ENCODE measurements at places on chromosomes 6 and 20.
A peak's percentile ranks its signal among the peaks of the same experiment; 100 is the strongest.

GRCh38 chr6:46688117-46688965, 656 bp downstream of the TDRD6 start:
- no peaks in the 10 kb centered on the region for H3K4me1 ChIP-seq
- H3K27me3 ChIP-seq: no peaks in the 10 kb centered on the region
- DNase-seq: no peak
- no peak overlapping the region for H3K4me3 ChIP-seq
- H3K36me3 ChIP-seq: no peaks in the 10 kb centered on the region
- H3K27ac ChIP-seq: no peak overlapping the region

DNA sequence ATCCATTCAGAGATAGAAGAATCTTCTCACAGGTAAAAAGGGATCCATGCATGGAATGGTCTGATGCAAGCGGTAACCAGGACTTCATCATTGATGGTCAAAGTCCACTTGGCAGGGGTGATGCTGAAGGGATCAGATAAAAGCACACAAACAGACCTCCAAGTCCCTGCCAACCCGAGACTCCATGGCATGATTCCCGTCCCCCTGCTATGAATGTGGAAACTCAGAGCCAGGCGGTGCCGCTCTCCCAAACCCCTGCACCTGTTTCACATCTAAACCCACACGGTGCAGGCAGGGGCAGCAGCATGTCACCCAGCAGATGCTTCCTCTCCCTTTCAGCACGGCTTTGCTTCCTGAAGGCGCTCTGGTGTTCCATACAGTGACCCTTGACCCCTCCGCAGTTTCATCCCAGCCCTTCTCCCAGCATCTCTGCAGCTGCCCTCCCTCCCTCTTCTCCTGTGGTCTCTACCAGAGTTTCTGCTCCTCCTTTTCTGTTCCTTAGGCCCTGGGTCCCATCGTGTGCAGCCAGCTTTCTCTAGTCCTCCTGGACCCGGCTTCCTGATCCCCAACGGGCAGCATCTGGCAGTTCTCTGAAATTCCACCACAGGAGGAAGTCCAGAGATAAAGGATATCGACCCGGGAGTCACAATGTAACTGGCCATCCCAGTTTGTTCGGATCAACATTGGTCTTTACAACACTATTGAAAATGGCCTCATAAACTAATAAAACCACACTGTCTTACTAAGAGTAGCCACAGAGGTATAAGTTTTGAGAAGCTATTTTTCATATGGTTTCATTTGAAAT, 235.0 kb downstream of the TTLL2 start:
- no peak for DNase-seq
- H3K4me3 ChIP-seq: no peak overlapping the region
- no peaks in the 10 kb centered on the region for H3K36me3 ChIP-seq
- peak overlapping the region; percentile 67 for H3K27ac ChIP-seq
- H3K4me1 ChIP-seq: peaks cover 27% of the 10 kb centered on the region

DNA sequence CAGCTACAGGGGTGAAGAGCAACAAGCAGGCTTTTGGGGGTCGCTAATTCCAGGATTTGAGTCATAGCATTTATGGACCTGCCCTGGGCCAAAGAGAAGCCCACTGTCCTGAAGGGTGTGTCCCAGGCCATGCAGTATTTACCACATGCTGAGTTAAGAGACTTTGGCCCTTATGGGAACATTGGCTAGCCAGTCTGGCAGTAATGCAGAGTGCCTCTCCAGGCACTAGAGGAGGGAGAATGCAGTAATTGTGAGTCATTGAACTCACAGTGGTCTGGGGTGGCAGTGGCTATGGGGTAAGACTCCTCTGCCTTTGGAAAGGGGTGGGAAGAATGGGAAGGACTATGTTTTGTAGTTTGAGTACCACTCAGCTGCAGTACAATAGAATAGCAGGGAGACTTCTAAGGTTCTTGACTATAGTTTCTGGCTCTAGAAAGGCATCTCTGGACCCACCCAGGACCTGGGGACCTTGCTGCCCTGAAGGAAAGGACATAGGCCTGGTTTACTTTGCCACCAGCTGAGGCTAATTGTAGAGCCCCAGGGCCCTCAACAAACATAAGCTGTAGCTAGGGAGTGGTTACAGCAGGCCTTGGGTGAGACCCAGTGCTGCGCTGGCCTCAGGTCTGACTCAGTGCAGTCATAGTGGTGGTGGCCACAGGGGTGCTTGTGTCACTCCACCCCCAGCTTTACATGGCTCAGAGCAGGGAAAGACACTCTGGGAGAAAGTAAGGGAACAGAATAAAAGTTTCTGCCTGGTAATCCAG, 520.9 kb downstream of the HTR1B start:
- no peak overlapping the region for H3K4me3 ChIP-seq
- no peaks in the 10 kb centered on the region for H3K36me3 ChIP-seq
- no peak for DNase-seq
- no peak overlapping the region for H3K27ac ChIP-seq
- H3K27me3 ChIP-seq: no peaks in the 10 kb centered on the region

DNA sequence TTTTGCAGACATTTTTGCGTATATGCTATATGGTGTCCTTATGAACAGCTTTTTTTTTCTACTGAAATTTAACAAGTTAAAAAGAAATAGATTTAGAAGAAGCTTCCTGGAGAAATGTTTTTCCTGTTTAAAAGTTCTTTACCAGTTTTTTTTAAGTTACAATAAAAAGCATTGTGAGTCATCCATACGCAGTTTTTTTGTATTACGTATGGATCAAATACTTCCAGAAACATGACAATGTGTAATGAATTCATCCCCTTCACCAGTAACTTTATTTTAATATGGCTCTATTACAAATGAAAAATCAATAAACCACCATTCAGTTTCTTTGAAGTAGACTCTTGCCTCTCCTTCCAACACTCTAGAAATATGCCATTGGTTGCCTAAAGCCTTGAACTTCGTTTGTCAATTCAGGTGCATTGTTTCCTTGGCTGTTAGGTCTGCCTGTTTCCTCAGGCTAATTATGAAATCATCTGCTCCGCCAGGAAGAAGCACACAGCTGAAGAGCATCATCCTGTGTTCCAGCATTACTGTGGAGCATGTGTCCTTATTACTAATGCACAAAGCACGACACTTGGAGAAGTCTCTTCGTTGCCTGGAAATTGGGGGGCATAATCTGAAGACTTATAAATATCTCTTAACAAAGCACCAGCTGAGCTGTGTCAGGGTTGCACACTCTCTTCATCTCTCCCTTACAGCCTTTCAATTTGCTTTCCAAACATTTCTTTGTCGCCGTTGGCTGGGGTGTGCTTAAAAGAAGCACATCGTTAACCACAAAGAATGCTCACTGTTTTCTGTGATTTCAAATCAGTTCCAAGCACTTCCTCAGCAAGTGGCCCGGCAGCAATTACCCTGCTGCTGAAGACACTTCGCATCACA, 9.6 kb downstream of the MOXD1 start:
- peak overlapping the region; percentile 94 for H3K27ac ChIP-seq
- peaks cover 37% of the 10 kb centered on the region for H3K36me3 ChIP-seq
- no peaks in the 10 kb centered on the region for H3K27me3 ChIP-seq
- H3K4me1 ChIP-seq: peaks cover 44% of the 10 kb centered on the region

GRCh38 chr20:49460916-49461315, 21.6 kb downstream of the KCNB1 start:
- no peak for DNase-seq
- H3K36me3 ChIP-seq: no peaks in the 10 kb centered on the region
- H3K27me3 ChIP-seq: no peaks in the 10 kb centered on the region
- peaks cover 12% of the 10 kb centered on the region for H3K4me1 ChIP-seq
- no peak overlapping the region for H3K4me3 ChIP-seq

- H3K4me3 ChIP-seq: no peak overlapping the region
- no peaks in the 10 kb centered on the region for H3K27me3 ChIP-seq
- H3K4me1 ChIP-seq: peaks cover 19% of the 10 kb centered on the region
- H3K36me3 ChIP-seq: peaks cover 2% of the 10 kb centered on the region
Observed at GRCh38 chr6:14130435-14131075, 13.0 kb downstream of the CD83 start.

DNA sequence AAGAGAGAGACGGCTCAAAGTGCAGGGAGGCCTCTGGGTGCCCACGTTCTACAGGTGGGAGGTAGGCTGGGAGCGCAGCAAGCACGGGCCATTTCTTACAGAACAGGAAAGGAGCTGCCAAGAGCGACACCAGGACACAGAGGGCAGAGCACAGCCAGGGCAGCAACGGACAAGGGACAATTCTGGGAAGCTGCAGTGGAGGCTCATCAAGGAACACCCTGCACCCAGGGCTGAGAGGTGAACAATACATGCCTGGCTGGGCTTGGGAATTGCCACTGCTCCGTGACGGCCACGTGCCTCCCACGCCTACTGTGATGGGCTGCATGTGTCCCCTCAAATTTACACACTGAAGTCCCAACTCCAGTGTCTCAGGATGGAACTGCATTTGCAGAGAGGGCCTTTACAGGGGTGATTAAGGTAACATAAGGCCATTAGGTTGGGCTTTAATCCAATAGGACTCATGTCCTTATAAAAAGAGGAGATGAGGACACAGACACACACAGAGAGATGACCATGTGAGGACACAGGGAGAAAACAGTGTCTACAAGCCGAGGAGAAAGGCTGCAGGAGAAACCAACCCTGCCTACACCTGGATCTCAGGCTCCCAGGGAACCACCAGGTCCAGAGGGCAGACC, 13.6 kb downstream of the SERPINB6 start:
- no peak for DNase-seq
- peak overlapping the region; percentile 84 for H3K27ac ChIP-seq
- peaks cover 16% of the 10 kb centered on the region for H3K4me1 ChIP-seq
- peaks cover 7% of the 10 kb centered on the region for H3K27me3 ChIP-seq
- H3K36me3 ChIP-seq: no peaks in the 10 kb centered on the region

GRCh38 chr6:151240791-151241642, 1.2 kb downstream of the AKAP12 start:
- peaks cover 35% of the 10 kb centered on the region for H3K4me1 ChIP-seq
- H3K27me3 ChIP-seq: peaks cover 14% of the 10 kb centered on the region
- H3K27ac ChIP-seq: no peak overlapping the region
- H3K36me3 ChIP-seq: no peaks in the 10 kb centered on the region
- DNase-seq: peak; percentile 47

- no peaks in the 10 kb centered on the region for H3K36me3 ChIP-seq
- H3K4me1 ChIP-seq: peaks cover 12% of the 10 kb centered on the region
- no peak for DNase-seq
- no peak overlapping the region for H3K4me3 ChIP-seq
- H3K27me3 ChIP-seq: peaks cover 22% of the 10 kb centered on the region
- no peak overlapping the region for H3K27ac ChIP-seq
Observed at GRCh38 chr6:151762817-151763216, 44.7 kb upstream of the ESR1 start.

DNA sequence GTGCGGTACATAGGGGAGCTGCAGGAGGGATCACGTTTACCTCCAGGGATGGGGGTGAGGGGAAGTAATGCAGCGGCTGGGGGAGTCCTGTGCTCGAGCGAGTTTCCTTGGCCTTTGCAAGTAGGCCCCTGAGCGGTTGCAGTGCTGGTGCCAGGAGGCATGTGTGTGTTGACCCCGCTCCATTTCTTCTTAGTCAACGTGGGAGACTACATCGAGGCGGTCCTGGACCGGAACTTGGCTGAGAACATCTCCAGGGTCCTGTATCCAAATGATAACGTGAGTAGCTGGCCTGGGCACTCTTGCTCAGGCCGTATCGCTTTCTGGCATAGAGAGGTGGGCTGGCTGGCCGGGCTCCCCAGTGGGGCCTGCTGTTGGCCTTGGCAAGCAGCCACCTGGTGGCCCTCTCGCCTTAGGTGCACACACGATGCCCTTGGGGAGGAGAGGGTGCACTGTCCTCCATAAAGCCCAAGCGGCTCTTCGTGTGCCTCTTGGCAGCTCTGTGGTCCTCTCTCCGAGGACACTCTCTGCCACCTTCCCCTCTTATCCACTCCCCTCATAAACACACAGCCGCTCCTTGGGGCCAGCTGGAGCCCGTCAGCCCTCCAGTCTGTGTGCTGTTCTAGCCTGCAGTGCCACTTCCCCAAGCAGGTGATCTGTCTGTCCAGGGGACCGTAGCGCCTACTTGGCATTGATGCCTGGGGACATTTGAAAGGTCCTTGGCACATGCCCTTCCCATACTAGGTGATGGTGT, 29.3 kb downstream of the PYGB start:
- H3K36me3 ChIP-seq: peaks cover 3% of the 10 kb centered on the region
- H3K27me3 ChIP-seq: no peaks in the 10 kb centered on the region
- no peaks in the 10 kb centered on the region for H3K4me1 ChIP-seq
- DNase-seq: no peak

DNA sequence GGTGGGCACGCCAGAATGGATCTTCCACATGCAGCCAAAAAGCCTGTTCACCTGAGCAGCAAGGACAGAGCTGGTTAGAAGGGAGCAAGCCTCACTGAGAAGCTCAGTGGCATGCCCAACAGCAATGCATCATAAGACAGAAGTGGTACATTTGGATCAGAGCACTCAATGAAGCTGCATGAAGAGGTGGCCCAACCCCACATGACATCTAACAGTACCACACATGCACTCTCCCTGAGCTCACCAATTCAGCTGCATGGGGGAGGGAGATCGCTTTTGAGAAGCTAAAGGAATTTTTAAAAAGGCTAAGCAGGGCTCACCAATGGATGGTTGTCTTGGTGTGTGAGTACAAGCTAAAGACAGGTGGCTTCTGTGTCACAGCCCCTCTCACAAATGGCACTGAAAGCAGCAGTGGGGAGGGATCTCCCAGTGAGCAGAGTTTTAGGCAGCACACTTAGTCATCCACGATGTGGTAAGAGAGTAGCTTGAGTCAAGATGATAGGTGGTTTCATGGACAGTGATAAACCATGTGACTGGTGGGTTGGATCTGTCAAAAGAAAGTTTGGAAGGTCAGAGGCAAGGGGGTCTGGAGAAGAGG, 166.6 kb upstream of the TAB2 start:
- no peaks in the 10 kb centered on the region for H3K27me3 ChIP-seq
- H3K4me3 ChIP-seq: no peak overlapping the region
- H3K36me3 ChIP-seq: no peaks in the 10 kb centered on the region
- no peak for DNase-seq
- H3K27ac ChIP-seq: no peak overlapping the region
- H3K4me1 ChIP-seq: no peaks in the 10 kb centered on the region

DNA sequence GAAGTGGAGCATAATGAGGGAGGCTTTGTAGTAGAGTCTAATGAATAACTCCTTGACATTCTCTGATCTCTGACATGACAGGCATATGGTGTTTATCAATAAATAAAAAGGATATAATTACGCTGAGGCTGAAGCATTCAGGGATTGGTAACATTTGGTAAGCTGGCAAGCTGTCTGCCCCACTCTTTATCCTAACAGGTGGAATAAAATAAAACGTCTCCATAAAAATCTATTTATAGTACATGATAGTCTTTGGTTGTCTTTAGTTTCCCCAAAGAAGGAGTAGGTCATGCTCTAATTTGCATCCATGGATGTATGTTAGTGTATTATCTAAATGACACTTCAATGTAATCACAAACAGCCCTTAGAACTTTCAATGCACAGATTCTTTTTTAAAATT, 30.9 kb upstream of the RBM24 start:
- H3K4me3 ChIP-seq: no peak overlapping the region
- H3K36me3 ChIP-seq: no peaks in the 10 kb centered on the region
- no peak for DNase-seq
- no peaks in the 10 kb centered on the region for H3K4me1 ChIP-seq

GRCh38 chr6:4394786-4395185, 259.4 kb upstream of the ECI2 start:
- H3K27ac ChIP-seq: peak overlapping the region; percentile 53
- peak overlapping the region; percentile 4 for H3K4me3 ChIP-seq
- no peaks in the 10 kb centered on the region for H3K36me3 ChIP-seq
- no peak for DNase-seq

GRCh38 chr20:41276317-41276751, 41.2 kb downstream of the ZHX3 start:
- H3K27ac ChIP-seq: no peak overlapping the region
- no peak for DNase-seq
- no peaks in the 10 kb centered on the region for H3K4me1 ChIP-seq
- no peak overlapping the region for H3K4me3 ChIP-seq
- H3K27me3 ChIP-seq: no peaks in the 10 kb centered on the region

- H3K4me1 ChIP-seq: peaks cover 8% of the 10 kb centered on the region
- no peak overlapping the region for H3K27ac ChIP-seq
- H3K4me3 ChIP-seq: no peak overlapping the region
- H3K36me3 ChIP-seq: no peaks in the 10 kb centered on the region
Observed at GRCh38 chr6:122872311-122872710, 83.3 kb downstream of the SMPDL3A start.

Data from neural crest cell (in vitro differentiated cells).